ENCODE measurements at places on chromosomes 3 and 15.

- DNase-seq = peak; percentile 57
These were observed 103.8 kb upstream of the IL12A start for GRCh38 chr3:159884661-159885402.

GRCh38 chr15:87326269-87326668, 930.3 kb downstream of the NTRK3 start:
- peak; percentile 23 for DNase-seq

GRCh38 chr3:166809520-166809919, 570.6 kb downstream of the ZBBX start:
- DNase-seq = no peak

GRCh38 chr3:143011705-143012104, 10.3 kb downstream of the U2SURP start:
- DNase-seq = no peak

GRCh38 chr3:156171281-156172267, 51.2 kb downstream of the KCNAB1 start:
- DNase-seq = no peak

- DNase-seq = no peak
These were observed 20.0 kb upstream of the KLF13 start for GRCh38 chr15:31306426-31307269.

GRCh38 chr3:176430244-176431037, 766.8 kb downstream of the TBL1XR1 start:
- peak; percentile 23 for DNase-seq

Data from LHCN-M2 (cell line).